CD4-positive, alpha-beta memory T cell (primary cell): ENCODE measurements at places on chromosomes 1 and 21. TPM values are rescaled to one million over a fixed set of nuclear protein-coding genes. Genes with fewer than 3 reads are reported as not detected.

DNA sequence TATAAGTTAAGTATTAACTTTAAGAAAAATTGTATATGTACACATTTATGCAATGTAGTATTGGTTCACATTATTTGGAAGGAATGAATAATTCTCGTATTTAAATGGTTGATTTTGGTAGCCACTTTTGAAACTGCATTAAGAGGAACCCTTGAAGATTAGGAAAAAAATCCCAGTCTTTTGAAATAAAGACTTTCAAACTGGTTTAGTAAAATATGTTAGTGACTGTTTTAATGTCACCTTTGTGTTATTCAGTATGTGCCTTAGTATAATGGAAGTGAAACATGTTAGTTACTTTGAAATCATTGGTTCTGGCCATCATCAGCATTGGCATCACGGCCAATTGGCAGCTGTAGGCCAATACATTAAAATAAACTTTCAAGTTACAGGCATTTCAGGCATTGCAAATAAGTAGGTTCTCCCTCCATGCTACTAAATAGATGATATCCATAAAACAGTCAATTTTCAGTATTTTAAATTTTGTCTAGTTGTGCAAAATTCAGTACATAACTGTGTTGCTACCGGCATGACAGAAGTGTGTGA is 4.4 kb downstream of the MIER1 start:
- peak; percentile 7 for DNase-seq

Gene C8B
- total RNA-seq = not detected

DNA sequence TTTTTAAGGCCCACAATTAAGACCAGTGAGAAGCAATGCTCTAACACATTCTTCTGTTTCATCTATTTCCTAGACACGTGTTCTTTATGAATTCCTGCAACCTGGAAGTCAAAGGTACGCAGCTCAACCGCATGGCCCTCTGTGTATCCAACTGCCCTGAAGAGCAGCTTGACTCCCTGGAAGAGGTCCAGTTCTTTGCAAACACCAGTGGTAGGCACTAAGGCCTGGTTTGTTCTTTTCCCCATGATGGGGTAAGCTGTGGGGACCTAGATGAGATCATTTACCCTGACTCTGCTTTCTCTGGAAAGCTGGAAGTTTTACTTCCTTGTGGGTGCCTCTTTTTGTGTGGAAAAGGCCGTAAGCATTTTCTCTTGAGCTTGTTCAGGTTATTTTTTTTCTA is 7.3 kb downstream of the SLC44A3 start:
- no peak for DNase-seq

DNA sequence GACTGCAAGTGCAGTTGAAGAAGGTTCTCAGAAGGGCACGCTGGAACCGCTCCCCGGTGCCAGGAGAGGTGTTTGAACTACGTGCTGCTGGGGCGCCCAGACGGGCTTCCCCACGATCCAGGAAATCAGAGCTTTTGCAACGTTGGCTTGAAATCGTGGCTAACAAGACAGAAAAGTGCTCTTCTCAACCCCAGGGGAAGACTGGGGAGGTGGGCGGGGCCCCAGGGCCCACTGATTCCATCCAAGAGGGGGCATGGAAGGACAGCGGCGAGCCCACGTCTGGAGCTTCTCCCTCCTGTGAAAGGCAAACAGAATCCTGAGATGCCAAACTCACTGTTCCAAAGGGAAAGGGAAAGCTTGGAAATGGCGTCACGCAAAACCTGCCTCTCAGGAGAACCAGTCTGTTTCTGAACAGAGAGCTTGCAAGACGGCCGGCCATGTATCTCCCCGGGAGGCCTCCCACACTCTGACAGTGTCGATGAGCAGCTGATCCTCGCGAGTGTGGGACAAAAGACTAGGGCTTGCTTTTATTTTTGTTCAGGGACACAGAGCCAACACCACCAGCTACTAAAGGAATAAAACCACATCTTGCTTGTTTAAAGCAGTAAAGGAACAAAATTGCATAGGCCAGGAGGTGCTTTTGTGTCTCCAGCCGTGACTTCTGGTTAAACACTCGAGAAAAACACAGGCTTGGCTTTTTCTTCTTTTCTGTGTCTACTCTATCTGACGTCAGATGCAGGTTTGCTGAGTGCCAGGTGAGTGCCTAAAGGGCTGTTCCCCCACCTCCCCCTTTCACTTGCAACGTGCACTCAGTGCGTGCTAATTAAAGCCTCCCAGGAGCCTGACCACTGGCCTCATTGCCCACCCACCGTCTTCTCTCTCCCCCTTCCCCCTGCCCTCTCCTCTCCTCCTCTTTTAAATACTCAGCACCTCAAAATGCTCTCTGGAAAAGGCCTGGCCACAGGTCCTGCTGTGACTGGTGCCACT is 41.5 kb downstream of the LRRC3 start:
- no peak for DNase-seq

- no peak for DNase-seq
Observed at GRCh38 chr1:93680076-93680419, 1.6 kb downstream of the BCAR3 start.
